Immature natural killer cell (primary cell): ENCODE measurements at places on chromosomes 13 and 19. TPM values are rescaled to one million over a fixed set of nuclear protein-coding genes. Genes with fewer than 3 reads are reported as not detected.

DNA sequence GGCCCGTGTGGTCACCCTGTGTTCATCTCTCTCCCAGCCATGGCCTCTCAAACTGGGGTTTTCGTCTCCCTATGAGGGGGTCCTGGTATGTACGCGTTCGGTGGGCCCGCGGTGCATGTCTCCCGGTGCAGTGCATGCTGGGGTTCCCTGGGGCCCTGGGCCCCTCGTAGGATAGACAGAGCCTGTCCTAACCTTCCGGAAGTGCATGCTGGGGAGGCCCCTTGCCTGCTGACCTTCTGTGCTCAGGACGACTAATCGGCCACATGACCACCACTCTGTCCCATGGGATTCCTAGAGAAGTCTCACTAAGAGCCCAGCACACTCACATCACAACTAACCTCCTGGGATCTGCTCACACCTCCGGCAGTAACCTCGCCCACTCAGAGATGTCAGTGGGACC, 4.9 kb upstream of the USE1 start:
- no peak for DNase-seq

GRCh38 chr13:28655561-28655960, 3.4 kb upstream of the POMP start:
- DNase-seq = no peak

DNA sequence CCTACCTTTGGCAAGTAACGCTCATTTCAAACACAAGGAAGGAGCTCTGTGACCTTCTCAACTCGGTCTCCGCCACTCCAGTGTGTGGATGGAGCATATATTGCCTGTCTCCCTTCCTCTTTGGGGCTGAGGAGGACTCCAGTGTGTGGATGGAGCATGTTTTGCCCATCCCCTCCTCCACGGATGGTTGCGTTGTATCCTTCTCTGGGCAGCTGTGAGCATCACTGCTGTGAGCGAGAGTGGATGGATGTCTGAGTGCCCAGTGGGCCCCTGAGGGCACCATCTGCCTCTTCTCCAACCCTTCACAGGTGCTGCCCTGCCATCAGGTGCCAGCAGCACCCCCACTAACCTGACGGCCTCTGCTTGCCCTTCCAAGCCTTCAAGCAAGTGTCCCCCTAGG, 186.2 kb downstream of the TEX29 start:
- DNase-seq = no peak

- peak; percentile 48 for DNase-seq
These were observed 15.0 kb upstream of the EMC10 start for GRCh38 chr19:50461066-50461875.

RDH8 gene
- polyA plus RNA-seq = not detected

DNA sequence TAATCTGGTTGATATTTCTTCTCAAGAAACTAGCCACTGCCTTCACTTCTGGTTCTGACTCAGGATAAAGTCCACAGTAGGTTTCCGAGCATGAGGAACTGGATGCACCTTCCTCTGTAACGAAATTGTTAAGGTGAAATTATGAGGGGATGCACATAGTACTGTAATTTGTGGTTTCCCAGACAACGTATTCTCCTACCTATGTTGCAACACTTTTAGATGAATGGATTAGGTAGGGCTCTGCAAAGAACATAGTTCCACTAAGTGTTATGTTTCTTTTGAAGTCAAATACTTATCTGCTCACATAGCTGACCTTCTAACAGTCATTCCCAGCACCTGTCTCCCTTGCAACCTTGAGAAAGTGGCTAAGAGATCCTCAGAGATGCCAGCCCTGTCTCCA, 5.7 kb upstream of the ZC3H13 start:
- DNase-seq = no peak

DNA sequence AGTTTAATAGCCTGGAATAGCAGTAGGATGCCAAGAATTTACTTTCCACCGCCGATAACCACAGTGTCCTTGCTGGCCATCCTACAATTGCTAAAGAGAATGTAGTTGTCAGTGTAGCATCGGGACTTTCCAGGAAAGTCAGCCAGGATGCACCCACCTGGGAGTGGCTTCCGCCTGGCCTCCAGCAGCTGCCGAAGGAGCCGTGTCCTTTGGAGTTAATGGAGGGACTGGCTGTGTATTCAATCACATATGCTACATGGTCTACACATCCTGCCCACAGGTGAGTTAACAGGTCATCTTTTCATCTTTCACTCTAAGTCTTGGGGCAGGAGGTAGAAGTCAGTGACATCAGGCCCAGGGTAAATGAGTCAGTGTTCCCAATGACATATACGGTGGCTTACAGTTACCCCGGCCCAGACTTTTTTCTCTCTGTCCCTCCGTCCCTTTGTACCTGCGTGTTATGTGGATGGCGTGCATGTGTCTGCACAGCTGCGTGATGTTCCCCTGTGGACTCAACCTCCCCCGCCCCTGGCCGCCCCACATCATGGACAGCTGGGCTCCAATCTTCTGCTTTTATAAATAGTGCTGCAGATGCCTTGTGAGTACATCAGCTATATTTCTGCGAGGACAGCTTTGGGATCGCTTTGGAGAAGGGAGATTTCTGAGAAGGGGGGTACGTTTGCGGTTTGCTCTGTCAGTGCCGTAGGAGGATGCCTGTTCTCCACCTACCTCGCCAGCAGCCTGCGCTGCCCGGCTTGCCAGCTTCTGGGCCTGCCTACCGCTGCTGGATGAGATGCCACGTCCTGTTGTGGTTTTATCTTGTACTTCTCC, 63.1 kb downstream of the ATP11A start:
- no peak for DNase-seq

SLC5A5 gene
- polyA plus RNA-seq = 1.4 TPM

GRCh38 chr13:97921176-97921816, 32.2 kb upstream of the IPO5 start:
- DNase-seq = no peak

GRCh38 chr19:7731218-7731595, 703 bp downstream of the CLEC4G start:
- no peak for DNase-seq

LILRB3 gene
- 0.59 TPM for polyA plus RNA-seq

GTF2F2 gene
- polyA plus RNA-seq = 4.5 TPM

DNA sequence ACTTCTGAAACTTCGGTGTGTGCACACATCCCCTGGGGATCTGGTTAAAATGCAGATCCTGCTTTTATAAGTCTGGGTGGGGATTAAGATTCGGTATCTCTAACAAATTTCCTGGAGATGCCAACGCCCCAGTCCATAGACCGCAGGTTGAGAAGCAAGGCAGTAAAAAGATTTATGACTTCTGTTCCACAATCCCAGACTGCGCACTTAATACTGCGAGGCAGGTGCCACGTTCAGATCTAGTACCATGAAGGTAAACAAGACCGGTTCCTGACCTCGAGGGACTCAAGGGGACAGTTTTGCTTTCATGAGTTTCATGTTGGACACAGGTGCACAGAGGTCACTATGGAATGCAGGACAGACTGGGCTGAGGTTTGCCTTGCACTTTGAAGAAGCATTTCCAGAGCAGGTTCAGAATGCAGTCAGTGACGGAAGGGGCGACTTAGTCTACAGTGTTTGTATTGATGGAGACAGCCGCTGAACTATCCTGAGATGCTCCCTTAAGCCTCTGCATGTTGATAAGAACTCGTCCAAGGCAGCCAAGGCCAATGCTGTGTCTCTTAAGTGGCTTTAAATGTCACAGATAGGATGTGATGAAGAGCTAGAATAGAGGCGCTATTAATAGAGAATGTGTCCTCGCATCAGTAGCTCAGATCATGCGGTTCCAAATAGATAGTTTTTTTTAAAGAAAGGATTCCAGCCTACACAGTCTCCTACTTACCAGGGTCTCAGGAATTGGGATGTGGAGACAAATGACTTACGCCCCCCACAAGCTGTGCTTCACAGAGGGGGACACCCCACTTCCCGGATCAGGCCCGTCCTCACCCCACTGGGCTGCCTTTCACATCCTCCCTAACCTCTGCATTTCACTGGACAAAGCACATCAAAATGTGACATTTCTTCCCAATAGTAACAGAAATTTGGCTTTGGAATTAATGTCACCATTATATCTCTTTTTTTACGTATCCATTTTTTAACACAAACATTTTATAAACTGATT, 97.1 kb upstream of the IRS2 start:
- DNase-seq = no peak

DNA sequence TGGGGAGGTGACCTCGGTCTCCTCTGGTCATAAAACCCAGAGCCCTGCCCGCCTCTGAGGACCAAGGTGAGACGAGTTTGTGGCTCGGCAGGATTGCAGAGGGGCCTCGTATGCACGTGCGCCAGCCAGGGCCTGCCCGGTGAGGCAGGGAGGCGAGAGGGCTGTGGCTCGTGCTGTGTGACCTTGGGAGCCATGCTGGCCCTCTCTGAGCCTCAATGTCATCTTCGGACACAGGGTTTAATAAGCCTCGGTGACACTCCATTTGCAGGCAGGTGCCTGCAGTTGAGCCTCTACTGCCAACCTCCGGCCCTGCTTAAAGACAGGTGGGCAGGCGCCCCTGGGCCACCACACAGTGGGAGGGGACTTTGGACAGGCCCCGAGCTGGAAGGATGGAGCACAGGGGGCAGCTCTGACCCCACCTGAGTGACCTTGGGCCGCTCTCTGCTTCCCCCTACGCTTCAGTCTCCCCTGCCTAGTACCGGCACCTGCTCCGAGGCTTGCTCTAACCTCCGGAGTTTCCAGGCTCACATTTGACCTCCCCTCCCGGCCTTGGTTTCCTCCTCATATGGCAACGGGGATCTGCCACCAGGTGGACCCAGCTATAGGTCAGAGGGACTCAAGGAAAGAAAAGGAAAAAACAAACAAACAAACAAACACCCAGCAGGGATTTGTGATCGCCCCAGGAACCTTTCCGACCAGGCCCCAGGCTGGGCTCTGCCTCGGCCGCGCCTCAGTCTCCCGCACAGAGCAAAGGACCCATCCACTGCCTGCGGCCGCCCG, 3.1 kb downstream of the ZBTB7A start:
- DNase-seq = no peak

- peak; percentile 59 for DNase-seq
These were observed 8.4 kb downstream of the KANK3 start for GRCh38 chr19:8334458-8335342.
